ENCODE measurements at places on chromosomes 2 and 18.

DNA sequence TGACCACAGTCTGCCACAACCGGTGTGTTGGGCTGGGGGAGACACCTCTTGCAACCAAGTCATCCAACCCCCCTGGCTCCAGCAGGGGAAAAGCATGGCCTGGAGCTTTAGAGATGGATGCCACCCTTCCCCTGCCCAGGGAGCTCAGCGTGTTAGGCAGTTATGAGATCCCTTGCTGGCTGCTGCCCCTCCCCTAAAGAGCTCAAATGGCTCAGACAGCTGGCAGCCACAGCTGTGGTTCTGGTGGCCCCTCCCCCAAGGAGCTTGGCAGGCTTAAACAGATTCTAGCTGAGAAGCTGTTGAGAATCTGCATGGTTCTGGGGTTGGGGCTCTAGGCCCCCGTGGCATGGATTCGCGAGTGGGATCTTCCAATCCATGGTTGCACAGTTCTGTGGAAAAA, 64.7 kb downstream of the TEX51 start:
- DNase-seq: no peak

DNA sequence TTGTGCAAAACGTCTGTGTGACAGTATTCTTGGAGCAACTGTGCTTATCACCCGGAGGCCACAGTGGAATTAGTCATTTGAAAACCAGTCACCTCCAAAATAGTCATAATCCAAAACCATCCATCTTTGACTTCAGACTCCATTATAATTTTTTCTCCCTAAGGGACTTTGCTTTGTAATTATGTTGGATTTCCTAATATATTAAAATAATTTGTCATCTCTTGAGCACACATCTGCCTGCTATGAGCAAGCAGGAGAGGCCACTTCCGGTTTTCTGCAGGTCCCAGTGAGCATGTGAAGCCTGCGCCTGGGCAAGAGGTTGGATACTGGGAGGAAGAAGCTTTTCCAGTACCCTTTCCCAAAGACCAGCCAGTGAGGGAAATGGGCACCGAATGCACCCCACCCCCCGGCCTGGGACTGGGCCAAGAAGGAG, 57.7 kb downstream of the ODC1 start:
- no peak for DNase-seq

DNA sequence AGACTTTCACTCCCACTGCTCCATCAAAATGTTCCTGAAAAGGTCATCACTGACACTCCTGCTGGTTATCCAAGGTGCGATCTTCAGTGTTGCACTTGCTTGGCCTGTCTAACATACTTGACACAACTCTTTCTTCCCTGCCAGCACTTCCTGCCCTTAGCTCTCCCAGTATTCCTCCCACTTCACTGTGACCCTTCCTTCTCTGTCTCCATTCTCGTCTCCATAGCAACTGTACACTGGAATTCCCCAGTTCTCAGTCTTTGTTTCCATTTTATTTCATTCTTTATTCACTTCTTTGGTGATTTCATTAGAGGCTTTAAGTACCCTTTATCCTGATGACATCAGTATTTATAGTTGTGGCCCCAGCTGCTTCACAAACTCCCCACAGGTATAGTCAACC, 333.0 kb downstream of the IRS1 start:
- no peak for DNase-seq

GRCh38 chr2:139427164-139427563, 647.0 kb upstream of the NXPH2 start:
- DNase-seq: no peak

DNA sequence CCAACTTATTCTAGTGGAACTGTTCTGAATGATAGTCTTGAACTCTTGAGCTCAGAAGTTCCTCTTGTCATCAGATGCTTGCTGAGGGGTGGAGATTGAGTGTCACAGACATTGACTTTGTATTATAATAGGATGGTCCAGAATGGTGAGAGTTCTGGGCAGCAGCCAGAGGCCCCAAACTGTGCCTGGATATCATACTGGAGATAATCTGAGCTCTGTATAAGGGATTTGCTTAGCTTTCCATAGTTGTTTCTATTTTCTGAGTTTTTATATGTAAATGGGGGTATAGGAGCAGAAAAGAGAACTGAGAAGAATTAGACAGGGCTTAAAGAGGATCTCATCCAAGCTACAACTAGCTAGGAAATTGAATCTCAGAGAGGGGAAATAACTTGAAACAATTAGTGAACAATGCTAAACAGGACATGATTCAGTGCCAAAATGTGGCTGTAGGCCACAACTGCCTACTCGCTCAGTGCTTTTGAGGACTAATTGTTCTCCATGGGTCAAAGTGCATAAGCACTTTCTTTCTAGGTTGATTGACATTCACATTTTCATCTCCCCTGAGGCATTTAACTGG, 10.1 kb upstream of the LCLAT1 start:
- DNase-seq: no peak

- DNase-seq: no peak
These were observed 81.5 kb upstream of the FZD7 start for GRCh38 chr2:201952187-201952586.

DNA sequence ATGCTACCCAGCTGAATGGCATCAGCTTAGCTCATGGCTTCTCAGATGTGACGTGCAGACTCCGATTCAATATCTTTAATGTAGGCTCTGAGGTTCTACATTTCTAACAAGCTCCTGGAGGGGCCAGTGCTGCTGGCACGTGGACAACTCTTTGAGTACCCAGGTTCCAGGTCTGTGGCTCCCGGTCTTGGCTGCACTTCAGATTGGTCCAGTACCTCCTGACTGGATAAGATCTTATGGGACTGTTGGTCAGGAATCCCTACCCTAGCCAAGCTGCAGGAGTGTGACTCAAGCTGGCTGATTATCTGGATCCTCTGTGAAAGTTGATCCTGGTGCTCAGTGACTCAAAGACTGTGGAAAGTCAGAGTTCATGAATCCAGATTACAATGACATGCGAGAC, 222.1 kb downstream of the ANKRD30B start:
- DNase-seq: no peak

DNA sequence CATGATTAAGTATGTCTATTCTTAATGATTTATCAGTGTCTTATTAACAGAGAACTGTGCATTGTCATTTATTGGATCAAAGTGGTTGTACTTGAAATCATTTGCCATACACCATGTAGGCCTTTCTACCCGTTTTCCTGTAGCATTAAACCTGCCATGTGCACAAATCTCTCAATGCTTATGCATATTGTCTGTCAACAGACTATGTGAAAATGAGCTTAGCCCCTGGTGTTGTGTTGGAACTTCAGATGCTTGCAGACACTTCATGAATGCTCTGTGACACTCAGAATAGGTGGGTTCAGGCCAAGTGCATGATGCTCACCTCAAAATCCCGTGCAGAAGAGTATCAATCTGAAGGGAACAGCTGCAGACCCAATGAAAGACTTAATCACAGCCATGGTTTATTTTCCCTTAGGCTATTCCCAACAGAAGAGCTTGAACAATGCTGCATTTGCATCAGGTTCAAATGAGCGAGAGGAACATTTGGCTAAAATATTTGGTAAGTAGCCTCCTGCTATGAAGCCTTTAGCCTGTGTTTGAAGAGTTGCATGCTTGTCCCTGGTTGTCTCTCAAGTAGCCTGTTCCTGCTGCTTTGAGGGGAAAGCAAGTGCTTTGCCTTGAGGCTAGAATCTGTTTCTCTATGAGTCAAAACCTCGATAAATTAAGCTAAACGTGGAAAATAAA, 6.1 kb downstream of the C2orf92 start:
- no peak for DNase-seq

DNA sequence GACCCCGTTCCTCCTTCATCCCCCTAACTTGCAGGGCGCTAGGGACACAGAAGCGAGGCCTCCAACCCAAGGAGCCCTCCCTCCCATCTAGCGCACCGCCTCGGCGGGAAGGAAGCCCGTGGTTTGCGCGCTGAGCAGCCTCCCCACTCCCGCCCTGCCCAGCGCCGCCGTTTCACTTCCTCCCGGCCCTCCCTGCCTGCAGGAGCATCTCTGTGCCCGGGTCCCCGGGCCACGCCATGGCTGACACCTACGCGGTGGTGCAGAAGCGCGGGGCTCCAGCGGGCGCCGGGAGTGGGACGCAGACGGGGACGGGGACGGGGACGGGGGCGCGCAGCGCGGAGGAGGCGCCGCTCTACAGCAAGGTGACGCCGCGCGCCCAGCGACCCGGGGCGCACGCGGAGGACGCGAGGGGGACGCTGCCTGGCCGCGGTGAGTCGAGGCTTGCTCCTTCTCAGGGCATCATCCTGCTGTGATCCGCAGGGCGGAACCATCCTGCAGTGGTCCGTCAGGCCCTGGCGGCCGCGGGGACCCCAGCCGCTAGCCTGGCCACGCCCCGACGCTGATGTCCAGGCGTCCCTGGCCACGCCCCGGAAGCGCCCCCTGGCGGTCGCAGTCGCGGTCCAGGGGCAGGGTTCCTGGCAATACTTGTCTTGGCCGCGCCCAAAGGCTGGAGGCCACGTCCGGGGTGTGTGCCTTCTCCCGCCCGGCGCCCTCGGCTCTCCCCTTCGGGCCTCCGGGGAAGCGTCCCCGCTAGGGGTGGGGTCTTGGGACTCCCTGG, 16.4 kb downstream of the PTPN18 start:
- peak; percentile 89 for DNase-seq

DNA sequence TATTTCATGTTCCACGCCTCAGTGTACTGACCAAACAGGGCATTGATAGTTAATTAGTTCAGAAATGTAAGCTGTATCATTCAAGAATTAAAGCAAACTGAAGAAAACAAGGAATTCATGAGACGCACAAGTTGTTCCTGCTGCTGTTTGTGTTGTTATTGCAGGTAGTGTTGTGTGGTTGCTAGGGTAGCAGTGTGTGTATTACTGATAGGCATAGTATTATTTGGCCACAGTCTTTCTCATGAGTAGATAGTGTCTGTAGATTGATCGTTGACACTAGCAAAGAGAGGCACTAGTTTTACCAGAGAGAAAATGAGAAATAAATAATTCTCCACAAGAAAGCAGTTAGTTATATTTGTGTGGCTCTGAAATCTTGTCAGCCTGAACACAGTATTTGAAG, 548.6 kb downstream of the LRP1B start:
- DNase-seq: no peak

GRCh38 chr2:3581367-3582262, 6.6 kb downstream of the RPS7 start:
- DNase-seq: no peak

GRCh38 chr2:186595219-186595618, 5.4 kb downstream of the ITGAV start:
- no peak for DNase-seq

DNA sequence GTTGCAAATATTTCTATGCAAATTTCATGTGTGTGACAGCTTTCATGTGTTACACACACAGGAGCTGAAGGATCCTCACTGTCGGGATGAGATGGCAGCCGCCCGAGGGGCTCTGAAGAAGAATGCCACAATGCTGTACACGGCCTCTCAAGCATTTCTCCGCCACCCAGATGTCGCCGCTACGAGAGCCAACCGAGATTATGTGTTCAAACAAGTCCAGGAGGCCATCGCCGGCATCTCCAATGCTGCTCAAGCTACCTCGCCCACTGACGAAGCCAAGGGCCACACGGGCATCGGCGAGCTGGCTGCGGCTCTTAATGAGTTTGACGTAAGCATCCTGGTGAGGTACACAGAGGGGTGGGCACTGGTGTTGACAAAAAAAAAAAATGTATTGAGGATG, 361.2 kb downstream of the CTNNA2 start:
- DNase-seq: no peak

DNA sequence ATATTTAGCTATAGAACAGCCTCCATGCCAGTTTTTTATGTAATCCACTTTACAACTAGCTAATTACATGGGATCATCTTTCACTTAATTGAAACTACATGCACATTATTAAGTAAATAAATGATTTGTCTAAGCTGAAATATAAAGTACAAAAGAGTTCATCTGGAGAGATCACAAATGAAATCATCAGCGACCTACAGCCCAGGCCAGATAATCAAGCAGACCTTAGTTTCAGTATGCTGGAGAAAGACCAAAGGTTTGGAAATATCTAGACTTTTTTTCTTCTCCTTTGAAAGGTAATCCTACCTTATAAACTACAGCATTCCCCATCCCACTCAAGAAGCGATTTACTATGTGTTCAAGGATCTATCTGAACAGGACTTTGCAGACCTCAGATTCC, 26.5 kb downstream of the FIGN start:
- DNase-seq: no peak

- no peak for DNase-seq
These were observed 23.5 kb upstream of the MFF start for GRCh38 chr2:227301523-227301922.

DNA sequence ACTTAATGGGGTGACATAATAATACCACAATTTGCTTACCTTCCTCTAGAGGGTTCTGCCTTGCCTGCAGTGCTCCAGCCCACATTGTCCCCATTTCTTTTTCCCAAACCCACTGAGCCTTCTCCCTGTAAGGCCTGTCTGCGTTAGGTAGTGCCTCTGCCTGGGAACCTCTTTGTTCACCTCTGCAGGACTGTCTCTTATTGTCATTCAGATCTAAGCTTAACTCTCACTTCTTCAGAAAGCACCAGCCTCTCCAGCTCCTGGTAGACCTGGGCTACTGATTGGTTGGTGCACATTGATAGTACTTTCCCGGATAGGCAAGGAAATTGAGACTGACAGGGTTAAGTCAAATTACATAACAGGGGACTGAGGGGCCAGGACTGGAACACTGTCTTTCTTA, 49.1 kb downstream of the CCDC85A start:
- no peak for DNase-seq

- DNase-seq: no peak
These were observed 411 bp downstream of the RNASEH1 start for GRCh38 chr2:3557639-3558204.

DNA sequence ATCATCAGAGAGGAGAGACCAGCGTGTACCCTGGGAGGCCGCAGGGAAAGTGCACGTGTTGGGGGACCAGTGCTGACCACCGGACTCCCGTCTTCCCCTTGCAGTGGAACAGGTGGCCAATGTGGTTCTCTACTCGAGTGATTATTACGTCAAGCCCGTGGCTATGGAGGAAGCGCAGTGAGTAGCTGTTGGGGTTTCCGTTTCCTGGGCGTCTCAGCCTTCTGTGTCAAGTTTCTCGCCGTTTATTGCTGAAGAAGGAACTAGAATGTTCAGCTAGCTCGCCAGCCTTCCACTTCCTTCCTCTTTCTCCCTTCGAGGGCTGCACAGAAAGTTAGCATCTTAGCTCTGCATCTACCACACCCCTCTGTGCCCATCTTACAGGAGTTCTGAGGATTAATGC, 22.8 kb upstream of the DGKD start:
- DNase-seq: peak; percentile 67

GRCh38 chr2:236088368-236089057, 79.7 kb downstream of the GBX2 start:
- DNase-seq: no peak

- DNase-seq: no peak
These were observed 11.8 kb upstream of the ATOH8 start for GRCh38 chr2:85741833-85742455.

DNA sequence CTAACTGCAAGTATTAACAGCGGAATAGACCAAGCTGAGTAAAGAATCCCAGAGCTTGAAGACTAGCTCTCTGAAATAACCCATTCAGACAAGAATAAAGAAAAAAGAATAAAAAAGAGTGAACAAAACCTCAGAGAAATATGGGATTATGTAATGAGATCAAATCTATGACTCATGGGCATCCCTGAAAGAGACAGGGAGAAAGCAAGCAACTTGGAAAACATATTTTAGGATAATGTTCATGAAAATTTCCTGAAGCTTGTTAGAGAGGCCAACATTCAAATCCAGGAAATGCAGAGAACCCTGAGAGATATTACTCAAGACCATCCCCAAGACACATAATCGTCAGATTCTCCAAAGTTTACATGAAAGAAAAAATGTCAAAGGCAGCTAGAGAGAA, 17.3 kb downstream of the PFN4 start:
- no peak for DNase-seq

Data from activated T-cell treated with anti-CD3 and anti-CD28 coated beads, Interleukin-2, amount 50 U/mL, for 48 hours (primary cell).